Melanocyte of skin (primary cell): ENCODE measurements at places on chromosomes 5 and 9. TPM values are rescaled to one million over a fixed set of nuclear protein-coding genes. Genes with fewer than 3 reads are reported as not detected.

The GPX8 gene
- total RNA-seq: 47.5 and 70.9 TPM in 2 replicates

The GRIN1 gene
- not detected in 2 replicates for total RNA-seq

The COL15A1 gene
- 0.69 and 0.73 TPM in 2 replicates for total RNA-seq

The PCDH1 gene
- total RNA-seq: 0.34 and 0.73 TPM in 2 replicates

The EQTN gene
- 0.93 TPM in 1 of 2 replicates, not detected in the other for total RNA-seq

The SLC6A3 gene
- not detected in 2 replicates for total RNA-seq

The MAMDC4 gene
- 0.69 and 0.73 TPM in 2 replicates for total RNA-seq

The EFCAB9 gene
- not detected in 2 replicates for total RNA-seq
